ENCODE measurements at places on chromosomes 16 and 17.

- DNase-seq: no peak
These were observed 57.9 kb downstream of the RTN4RL1 start for GRCh38 chr17:1967213-1967612.

DNA sequence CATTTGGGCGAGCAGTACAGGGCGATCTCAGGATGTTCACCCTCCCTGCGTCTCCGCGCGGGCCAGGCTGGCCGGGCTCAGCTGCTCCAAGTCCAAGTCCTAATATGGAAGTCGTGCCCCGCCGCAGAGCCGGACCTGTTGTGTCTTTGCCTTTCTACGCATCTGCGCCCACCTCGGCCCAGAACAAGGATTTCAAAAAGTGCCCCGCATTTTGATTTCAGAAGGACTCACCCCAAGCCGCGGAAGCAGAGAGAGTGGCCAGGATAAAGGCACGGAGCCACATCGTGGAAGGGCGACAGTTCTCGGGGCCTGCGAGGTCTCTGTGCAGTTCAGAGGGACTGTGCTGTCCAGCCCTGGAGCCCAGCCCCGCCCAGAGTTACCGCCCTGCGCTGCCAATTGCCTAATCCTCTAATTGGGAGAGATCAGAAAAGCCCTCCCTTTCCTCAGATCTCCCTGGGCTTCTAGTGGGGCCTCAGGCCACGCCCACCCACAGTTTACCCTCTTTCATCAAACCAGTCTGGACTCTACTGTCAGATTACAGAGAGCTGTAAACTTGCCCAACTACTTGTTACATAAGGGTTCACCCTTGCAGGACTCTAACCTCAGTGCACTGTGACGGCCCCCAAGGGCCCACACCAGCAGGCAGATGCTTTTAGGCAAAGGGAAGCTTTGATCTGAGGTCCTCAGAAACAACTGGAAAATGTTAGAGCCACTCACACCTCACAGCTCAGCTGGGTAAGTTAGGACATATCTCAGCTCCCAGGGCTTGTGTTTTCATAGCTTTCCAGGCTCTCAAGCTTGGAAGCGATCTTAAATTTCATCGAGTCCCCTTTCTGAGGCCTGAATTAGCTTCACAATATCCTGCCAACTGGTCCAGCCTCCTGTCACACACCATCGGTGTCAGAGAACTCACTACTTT is at the start of gene CES1:
CES1 (minus strand) TSS at position 324 of the 919 bp plus-strand sequence; CDS start at position 283, 41 bp downstream.
- peak; percentile 97 for DNase-seq

GRCh38 chr17:49180303-49180702 is 30.1 kb downstream of the GNGT2 start:
- peak; percentile 52 for DNase-seq

GRCh38 chr17:75130632-75131277 is 787 bp downstream of the NT5C start:
- peak; percentile 59 for DNase-seq

DNA sequence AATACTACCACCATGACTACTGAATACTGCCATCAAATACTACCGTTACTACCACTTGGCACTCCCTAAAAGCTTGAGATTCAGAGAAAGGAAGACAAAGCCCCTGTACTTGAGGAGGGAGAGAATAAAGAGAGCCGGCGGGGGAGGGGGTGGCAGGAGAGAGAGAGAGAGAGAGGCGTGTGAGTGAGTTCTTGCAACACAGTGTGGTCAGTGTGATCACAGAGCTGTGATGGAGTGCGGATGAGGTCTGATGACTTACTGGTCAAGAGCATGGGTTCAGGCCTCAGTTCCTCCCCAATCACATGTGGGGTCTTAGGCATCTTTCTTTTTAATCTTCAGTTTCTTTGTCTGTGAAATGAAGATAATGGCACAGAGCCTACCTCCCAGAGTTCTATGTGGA is 19.2 kb downstream of the PRKCB start:
- no peak for DNase-seq

DNA sequence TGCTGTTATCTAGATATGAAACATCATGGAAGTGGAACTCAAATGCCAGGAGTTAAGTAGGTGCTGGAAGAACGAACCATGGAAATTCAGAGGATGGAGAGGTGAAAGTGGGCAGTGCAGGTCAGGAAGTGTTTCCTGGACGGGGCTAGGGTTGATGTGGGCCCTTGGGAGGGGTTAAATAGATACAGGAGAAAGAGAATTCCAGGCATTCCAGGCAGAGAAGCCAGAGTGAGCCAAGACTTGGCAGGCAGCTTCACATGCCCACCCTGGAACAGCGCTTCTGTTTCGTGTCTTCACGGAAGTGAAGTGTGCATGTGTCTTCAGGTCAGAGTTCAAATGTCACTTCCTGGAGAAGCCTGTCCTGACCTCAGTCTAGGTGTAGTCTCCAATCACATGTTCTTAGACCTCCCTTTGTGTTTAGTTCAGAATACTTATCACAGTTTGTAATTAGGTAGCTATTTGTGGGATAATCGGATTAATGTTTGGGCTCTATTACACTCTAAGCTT is 41.3 kb downstream of the GP2 start:
- no peak for DNase-seq

DNA sequence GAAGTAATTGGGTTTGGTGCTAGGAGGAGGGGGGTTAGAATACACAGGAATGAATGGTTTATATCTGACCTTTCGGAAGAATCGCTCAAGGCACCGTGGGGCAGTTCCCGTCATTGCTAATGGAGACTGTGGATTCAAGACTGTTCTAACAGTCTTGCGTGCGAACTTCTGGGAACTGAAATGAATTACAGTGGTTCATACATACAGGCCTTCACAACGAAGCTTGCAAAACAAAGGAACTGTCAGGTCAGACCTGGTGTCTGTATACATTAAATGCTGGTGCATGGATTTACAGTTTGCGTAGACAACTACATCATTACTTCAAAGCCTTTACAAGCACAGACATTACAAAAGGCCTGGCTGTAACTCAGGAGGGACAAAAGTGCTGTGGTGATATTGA is 983.9 kb downstream of the CDH11 start:
- DNase-seq: no peak

GRCh38 chr17:64024781-64025731 is 4.6 kb upstream of the ICAM2 start:
- DNase-seq: no peak

- no peak for DNase-seq
These were observed 61.7 kb downstream of the ARHGAP44 start for GRCh38 chr17:12850996-12851395.

GRCh38 chr17:54626146-54626703 is 274.4 kb upstream of the TOM1L1 start:
- no peak for DNase-seq

DNA sequence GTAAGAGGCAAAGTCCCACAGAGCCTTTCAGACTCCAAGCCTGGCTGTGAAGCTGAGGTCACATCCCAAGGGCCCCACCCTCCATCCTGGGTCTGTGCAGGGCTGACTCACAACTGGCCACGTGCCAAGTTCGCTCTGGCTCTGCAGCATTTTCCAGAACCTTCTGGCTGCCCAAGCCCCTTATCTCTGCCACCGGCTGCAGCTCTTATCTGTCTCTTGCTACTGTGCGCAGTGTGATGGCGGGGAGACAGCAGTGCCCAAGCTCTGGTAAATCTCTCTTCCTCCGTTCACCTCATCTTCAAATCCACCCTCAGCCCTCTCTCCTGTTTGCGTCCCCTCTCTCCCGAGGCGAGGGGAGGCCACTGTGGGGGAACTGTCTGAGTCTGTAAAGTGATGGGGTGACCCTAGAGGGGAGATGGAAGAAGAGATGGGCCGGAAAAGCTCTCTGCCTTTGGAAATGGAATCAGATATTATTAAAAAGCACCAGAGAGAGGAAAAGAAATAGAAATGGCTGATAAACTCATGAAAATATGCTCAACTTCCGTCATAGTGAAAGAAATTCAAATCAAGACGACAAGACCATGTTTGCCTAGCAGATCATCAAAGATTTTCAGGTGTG is 162.7 kb upstream of the CDC42EP4 start:
- no peak for DNase-seq

DNA sequence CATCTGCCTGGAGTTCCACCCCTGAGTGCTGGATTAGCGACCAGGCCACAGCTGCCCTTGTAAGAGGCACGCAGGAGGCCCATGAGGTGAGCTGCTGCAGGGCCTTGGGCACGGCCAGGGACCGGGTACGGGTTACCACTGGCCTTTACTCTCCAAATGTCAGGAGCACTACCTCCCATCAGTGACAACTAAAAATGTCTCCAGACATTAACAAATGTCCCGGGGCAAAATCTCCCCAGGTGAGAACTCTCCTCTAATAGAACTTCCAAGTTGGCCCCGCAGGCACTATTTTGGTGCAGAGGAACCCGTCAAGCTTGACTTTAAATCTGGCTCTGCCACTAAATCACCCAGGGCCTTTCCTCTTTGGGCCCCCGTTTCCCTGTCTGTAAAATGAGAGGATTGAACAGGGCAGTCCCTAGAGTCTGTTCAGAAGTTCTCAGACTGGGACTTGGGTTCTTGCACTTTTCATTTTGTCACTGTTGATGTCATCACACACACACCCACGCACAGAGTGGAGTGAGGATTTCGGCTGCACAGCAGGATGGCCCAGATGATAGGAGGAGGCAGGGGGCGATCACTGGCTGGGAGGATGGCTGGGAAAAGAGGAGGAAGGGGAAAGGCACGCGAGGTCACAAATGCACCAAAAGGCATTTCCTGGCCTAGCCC is 24.5 kb upstream of the MAPT start:
- DNase-seq: no peak

- DNase-seq: no peak
These were observed 6.8 kb downstream of the HSBP1 start for GRCh38 chr16:83814659-83814985.

DNA sequence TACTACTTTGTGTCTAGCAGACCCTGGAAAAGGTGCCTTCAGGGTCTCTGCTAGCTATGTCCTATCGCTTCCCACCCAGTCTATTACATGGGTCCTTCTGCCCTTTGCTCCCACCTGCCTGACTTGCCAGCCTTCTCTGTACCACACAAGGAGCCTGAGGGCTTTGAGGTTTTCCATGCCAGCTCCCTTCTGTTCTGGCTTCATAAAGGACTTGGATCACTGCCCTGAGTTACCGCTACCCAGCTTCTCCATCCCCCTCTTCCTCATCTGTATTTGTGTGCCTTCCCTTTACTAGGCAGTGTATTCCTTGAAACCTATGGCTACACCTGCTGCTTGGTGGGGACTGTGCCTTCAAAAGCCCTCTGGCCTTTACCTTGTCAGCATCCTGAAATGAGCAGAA is 19.6 kb upstream of the LLGL1 start:
- DNase-seq: no peak

DNA sequence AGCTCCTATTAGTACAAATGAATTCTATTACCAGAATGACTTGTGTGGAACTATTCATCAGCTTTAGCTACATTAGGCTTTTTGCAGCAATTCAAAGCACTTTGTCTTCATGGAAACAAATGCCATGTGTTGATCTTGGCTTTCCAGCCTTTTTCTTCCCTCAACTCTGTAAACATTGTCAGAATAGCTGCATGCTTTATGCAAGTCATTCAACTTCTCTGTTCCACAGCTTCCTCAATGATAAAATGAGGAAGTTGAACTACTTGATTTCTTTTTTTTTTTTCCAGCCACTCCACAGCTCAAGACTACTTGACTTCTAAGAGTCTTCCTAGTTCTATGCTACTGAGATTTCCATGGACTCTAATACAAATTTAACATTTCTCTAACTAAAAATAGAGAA is 41.1 kb downstream of the KIAA0753 start:
- DNase-seq: no peak

DNA sequence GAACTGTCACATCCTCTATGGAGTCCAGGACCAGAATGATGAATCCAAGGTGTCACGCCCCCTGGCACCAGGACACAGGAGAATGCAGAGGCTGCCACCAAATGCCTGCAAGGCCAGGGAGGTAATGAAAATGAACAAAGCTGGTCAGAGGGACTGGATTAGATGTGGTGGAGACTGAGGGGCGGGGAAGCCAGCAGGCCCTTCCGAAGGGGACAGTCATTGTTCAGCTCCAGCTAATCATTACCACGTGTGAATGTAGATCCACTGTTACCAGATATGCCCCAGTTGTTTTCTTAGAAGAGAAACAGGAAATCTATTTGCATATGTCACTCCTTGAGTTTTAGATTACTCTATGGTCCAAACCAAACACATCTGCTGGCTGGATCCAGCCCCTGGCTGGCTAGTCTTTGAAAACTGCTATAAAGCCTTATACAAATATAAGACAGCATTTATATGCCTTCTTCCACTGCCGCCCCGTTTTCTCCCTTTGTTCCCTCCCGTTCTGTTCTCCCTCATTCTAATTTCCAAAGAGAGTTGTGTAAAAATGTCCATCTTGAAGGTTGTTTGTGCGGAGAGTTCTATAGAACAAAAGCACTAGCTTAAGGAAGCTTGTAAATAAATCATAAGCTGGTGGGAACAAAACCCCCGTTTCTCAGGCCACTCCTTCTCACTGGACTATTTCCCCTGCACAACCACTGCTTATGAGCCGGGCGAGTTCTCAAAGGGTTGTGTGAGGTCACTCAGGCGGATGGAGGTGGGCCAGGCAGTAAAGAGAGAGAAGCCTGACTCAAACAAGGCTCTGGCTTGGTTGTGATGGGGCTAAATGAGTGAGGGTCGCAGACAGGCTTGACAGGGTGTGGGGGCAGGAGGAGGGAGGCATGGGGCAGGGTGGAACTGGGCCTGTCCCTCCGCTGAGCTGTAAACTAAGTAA is 14.2 kb downstream of the CRYM start:
- DNase-seq: no peak

DNA sequence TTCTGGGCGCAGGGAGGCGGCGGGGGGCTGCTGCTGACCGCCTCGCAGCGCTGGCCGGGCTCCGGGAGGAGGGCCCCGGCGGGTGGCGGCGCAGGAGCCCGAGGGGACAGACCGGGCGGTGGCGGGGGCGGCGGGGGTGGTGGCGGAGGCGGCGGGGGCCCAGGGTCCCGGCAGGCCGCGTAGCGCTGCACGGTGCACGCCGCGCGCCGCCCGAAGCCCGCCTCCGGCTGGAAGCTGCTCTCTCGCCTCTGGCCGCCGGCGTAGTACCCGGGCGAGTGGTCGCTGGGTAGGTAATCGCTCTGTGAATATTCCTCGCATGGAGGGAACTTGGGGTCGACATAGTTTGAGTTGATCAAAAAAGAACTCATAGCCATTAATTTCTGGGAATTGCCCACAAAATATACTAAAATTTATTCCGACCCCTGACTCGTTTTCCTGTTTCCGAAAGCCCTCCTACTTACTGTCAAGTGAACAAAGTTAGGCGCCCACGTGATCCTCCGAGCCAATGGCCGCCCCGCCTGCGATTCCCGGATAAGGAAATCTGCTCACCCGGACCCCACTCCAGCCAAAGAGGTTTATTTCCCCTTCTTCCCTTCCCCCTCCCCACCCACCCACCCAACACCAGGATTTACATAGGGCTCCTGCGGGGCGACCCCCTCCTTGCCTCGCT is at the start of gene HOXB4:
HOXB4 (minus strand) TSS at position 405 of the 670 bp plus-strand sequence; CDS start at position 374, 31 bp downstream.
- DNase-seq: peak; percentile 67

GRCh38 chr17:61709567-61709966 is 118.5 kb upstream of the NACA2 start:
- DNase-seq: no peak
